ENCODE measurements at places on chromosomes 1 and 21. TPM values are rescaled to one million over a fixed set of nuclear protein-coding genes. Genes with fewer than 3 reads are reported as not detected.

The CAPN8 gene
- not detected for total RNA-seq

The KCNE2 gene
- total RNA-seq, result 0.37 TPM

The RORC gene
- total RNA-seq, result 0.52 TPM

The KMO gene
- total RNA-seq, result not detected

The SLAMF9 gene
- total RNA-seq, result not detected

The SPATA17 gene
- 0.48 TPM for total RNA-seq

The NHLH1 gene
- 0.39 TPM for total RNA-seq

The FMN2 gene
- total RNA-seq, result 2.0 TPM

The HSPA6 gene
- 0.17 TPM for total RNA-seq

The SRSF4 gene
- total RNA-seq, result 83.5 TPM

The S100B gene
- 0.69 TPM for total RNA-seq

The VAV3 gene
- 10.4 TPM for total RNA-seq

GRCh38 chr1:96145492-96145891 lies 576.1 kb upstream of the PTBP2 start:
- no peak overlapping the region for H3K27ac ChIP-seq
- H3K36me3 ChIP-seq, result no peaks in the 10 kb centered on the region
- H3K4me1 ChIP-seq, result no peaks in the 10 kb centered on the region
- no peak for DNase-seq

DNA sequence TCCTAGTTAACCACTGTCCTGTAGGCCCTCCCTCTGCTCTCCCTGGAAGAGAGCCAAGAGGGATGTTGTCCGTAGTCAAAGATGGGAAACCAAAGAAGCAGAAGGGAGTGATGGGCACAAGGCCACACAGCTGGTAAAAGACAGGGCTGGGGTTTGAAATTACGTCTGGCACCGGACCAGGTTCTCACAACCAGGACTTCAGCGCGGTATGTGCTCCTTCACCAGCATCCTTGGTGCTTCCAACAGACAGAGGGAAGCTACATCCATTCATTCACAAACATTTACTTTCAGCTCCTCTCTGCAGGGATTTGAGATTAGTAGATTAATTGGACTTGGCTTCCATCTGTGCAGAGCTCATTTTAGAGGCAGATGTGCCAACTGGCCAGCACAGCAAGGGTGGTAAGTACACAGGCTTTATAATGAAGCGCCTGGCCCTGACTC lies 191.2 kb downstream of the TRABD2B start:
- no peak overlapping the region for H3K4me3 ChIP-seq
- H3K27ac ChIP-seq, result no peak overlapping the region
- no peaks in the 10 kb centered on the region for H3K27me3 ChIP-seq
- no peaks in the 10 kb centered on the region for H3K4me1 ChIP-seq
- H3K36me3 ChIP-seq, result no peaks in the 10 kb centered on the region
- DNase-seq, result no peak

- peaks cover 30% of the 10 kb centered on the region for H3K4me1 ChIP-seq
- peak overlapping the region; percentile 40 for H3K4me3 ChIP-seq
- peak; percentile 62 for DNase-seq
- H3K27me3 ChIP-seq, result no peaks in the 10 kb centered on the region
- H3K36me3 ChIP-seq, result no peaks in the 10 kb centered on the region
Observed at GRCh38 chr1:15207031-15207828, 39.8 kb upstream of the FHAD1 start.

DNA sequence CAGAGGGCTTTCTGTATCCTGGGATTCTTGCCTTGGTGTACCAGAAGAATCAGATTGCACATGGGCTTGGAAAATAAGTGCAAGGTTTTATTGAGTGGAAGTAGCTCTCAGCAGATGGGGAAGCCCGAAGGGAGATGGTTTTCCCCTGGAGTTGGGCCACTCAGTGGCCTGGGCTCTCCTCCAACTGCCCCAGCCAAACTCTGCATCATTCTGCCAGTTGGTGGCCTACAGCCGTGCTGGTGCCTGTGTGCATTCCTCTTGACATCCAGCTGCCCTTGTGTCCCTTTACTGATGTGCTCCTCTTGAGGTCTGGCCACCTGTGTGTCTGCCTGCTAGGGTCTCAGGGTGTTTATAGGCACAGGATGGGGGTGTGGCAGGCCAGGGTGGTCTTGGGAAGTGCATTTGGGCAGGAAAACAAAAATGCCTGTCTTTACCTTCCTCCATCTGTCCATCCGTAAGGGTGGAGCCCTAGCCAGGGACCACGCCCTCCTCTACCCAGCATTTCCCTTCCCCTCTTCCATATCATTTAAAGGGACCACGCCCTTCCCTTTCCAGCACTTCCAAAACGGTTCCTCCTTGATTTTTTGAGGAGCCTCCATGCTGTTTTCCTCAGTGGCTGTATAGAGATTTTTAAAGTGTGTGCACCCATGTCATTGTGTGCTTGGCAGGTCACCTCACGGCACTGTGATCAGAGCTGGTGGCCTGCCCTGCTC lies 18.9 kb downstream of the SNAP47 start:
- H3K36me3 ChIP-seq, result peaks cover 4% of the 10 kb centered on the region
- no peaks in the 10 kb centered on the region for H3K4me1 ChIP-seq
- no peaks in the 10 kb centered on the region for H3K27me3 ChIP-seq
- no peak for DNase-seq

DNA sequence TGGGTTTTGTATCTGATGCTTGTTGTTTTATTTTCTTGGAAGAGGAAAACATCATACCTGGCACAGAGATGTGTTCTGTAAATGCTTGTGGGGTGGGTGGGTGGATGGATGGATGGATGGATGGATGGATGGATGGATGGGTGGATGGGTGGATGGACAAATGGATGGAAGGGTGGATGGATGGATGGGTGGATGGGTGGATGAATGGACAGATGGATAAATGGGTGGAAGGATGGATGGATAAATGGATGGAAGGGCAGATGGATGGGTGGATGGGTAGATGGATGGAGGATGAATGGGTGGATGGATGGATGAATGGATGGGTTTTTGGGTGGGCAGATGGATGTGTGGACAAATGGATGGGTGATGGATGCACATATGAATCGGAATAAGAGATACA lies 111.5 kb downstream of the PDE9A start:
- H3K4me3 ChIP-seq, result no peak overlapping the region
- peaks cover 45% of the 10 kb centered on the region for H3K36me3 ChIP-seq
- DNase-seq, result no peak
- H3K27ac ChIP-seq, result no peak overlapping the region
- H3K4me1 ChIP-seq, result no peaks in the 10 kb centered on the region

- no peaks in the 10 kb centered on the region for H3K27me3 ChIP-seq
- no peak overlapping the region for H3K27ac ChIP-seq
- DNase-seq, result no peak
Observed at GRCh38 chr1:172224871-172225270, 195.6 kb upstream of the C1orf105 start.

DNA sequence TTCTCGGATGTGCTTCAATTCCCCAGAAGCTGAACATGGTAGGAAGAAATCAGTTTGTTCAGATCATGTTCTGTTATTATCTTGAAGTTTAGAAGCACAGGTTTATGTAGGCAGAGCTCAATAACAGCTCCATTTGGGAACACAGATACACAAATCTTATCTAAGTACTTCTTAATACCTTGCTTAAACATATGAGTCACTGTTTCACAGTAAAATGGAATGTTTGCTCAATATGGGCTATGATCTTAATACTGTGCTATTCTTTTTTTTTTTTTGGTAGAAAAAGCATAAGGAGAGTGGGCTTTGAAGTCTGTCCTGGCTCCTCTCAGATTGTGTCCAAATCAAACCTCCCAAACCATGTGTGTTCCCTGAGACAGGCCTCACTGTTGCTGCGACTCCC lies 13.4 kb downstream of the PROK1 start:
- H3K27me3 ChIP-seq, result no peaks in the 10 kb centered on the region
- no peak overlapping the region for H3K27ac ChIP-seq
- no peak overlapping the region for H3K4me3 ChIP-seq
- no peaks in the 10 kb centered on the region for H3K4me1 ChIP-seq

DNA sequence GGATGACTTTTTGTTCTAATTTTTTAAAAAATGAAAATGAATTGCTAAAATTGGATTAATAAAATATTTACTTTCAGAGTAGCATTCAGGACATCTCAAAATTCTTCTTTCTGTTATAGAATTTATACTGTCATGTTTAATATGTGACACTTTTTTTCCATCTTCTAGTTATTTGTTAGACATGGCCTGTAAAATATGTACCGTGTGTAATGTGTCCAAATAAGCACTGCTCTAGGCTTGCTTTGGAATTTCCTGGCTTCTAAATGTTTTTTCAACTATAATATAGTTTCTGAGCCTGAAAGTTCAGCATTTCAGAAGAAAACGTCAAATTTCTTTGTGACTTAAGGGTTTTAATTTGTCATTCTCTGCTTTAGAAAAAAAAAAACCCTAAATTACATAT lies 243.6 kb downstream of the DNM3 start:
- no peaks in the 10 kb centered on the region for H3K27me3 ChIP-seq
- H3K4me3 ChIP-seq, result no peak overlapping the region
- no peaks in the 10 kb centered on the region for H3K36me3 ChIP-seq
- H3K27ac ChIP-seq, result no peak overlapping the region
- H3K4me1 ChIP-seq, result no peaks in the 10 kb centered on the region
- DNase-seq, result no peak

DNA sequence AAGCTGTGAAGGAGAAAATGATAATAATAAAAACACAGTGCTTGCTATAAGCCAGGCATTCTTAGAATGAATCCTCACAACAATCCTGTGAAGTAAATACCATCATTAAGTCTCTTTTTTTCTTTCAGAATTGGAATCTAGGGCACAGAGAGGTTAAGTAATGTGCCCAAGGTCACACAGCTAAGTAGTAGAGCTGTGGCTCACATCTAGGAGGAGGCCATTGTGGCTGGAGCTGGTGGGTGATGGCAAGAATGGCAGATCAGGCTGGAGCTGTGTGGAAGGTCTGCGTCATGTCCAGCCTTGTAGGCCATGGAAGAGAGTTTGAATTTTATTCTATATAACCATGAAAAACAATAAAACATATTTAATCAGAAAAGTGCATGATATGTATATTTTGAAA lies 38.2 kb upstream of the TSPAN2 start:
- H3K4me1 ChIP-seq, result no peaks in the 10 kb centered on the region
- DNase-seq, result no peak
- H3K4me3 ChIP-seq, result no peak overlapping the region

GRCh38 chr1:199182186-199182843 lies 543.5 kb downstream of the PTPRC start:
- no peak for DNase-seq
- no peaks in the 10 kb centered on the region for H3K27me3 ChIP-seq
- no peak overlapping the region for H3K4me3 ChIP-seq
- H3K36me3 ChIP-seq, result no peaks in the 10 kb centered on the region
- H3K4me1 ChIP-seq, result no peaks in the 10 kb centered on the region
- H3K27ac ChIP-seq, result no peak overlapping the region

GRCh38 chr1:21579791-21580190 lies 70.6 kb downstream of the ALPL start:
- H3K27me3 ChIP-seq, result no peaks in the 10 kb centered on the region
- H3K4me1 ChIP-seq, result peaks cover 2% of the 10 kb centered on the region
- H3K27ac ChIP-seq, result no peak overlapping the region
- H3K36me3 ChIP-seq, result no peaks in the 10 kb centered on the region

- H3K27ac ChIP-seq, result no peak overlapping the region
- H3K27me3 ChIP-seq, result no peaks in the 10 kb centered on the region
Observed at GRCh38 chr1:117215733-117216462, 5.2 kb upstream of the VTCN1 start.

DNA sequence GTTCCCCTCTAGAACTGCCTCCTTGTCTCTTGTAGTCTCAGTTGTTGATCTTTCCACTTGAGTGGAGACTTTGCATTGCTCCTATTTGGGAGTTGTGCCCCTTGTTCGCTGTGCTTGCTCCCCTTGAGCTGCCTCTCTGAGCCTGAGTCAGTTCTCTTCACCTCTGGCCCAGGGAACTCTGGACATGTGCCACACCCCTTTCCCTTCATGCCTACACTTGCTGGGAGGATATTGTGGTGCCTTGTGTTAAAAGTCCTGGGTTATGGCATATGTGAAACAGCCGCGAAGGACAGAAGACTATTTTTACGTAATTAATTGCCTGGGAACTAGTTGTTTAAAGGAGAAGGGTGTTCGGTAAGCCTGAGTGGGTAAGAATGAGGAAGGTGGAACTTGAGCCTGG lies 32.2 kb upstream of the RPTN start:
- H3K36me3 ChIP-seq, result no peaks in the 10 kb centered on the region
- no peak overlapping the region for H3K27ac ChIP-seq
- H3K27me3 ChIP-seq, result no peaks in the 10 kb centered on the region
- no peaks in the 10 kb centered on the region for H3K4me1 ChIP-seq
- H3K4me3 ChIP-seq, result no peak overlapping the region

DNA sequence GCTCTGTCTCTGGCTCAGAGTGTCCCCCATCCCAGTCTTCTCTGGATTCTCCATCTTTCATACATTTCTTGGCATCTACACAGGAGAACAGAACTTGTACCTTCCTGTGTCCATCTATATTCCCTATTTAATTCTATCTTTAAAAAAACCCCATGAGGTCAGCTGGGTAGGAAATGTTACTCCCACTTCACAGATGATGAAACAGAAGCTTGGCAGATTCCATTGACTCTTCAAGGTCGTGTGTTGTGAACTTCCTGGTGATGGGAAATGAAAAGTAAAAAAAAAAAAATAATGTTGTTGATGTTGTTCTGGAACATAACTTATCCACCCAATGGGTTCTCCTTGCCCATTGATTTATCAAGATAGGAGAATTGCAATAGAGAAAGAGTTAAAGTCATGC lies 8.9 kb downstream of the CHI3L2 start:
- peaks cover 4% of the 10 kb centered on the region for H3K4me1 ChIP-seq
- no peak overlapping the region for H3K27ac ChIP-seq

- no peak overlapping the region for H3K27ac ChIP-seq
- no peak for DNase-seq
- no peaks in the 10 kb centered on the region for H3K27me3 ChIP-seq
- H3K4me3 ChIP-seq, result no peak overlapping the region
- H3K4me1 ChIP-seq, result no peaks in the 10 kb centered on the region
Observed at GRCh38 chr1:68128157-68128556, 77.7 kb upstream of the DIRAS3 start.

GRCh38 chr1:245453541-245453940 lies 298.8 kb downstream of the KIF26B start:
- no peak overlapping the region for H3K4me3 ChIP-seq
- no peaks in the 10 kb centered on the region for H3K36me3 ChIP-seq
- DNase-seq, result no peak
- H3K27me3 ChIP-seq, result no peaks in the 10 kb centered on the region

DNA sequence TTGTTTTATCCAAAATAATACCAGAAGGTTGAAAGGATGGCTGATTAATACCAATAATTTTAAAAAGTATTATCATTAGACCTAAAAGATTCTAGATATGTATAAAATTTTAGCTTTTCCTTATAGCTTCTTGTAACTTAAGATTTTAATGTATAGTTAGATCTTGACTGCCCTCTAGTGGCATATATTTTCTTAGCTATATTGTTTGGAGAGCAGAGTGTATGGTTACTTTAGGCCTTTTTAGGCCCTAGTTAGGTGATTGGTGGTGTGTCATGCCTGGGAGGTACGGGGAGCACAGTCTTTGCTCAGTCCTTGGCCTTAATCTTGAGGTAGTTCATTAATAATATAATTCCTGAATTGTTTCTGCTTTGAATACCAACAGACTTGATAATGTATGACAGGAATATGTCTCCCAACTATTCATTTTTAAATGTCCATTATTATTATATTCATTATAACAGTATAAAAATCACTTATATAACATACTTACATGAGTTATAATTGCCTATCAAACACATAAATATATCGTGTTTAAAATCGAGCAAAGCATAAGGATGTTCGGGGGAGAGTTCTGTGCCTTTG lies 328.4 kb downstream of the ZP4 start:
- H3K27ac ChIP-seq, result no peak overlapping the region
- no peaks in the 10 kb centered on the region for H3K4me1 ChIP-seq
- no peaks in the 10 kb centered on the region for H3K36me3 ChIP-seq
- no peak overlapping the region for H3K4me3 ChIP-seq

GRCh38 chr1:214966346-214966745 lies 116.2 kb upstream of the KCNK2 start:
- no peak for DNase-seq
- H3K36me3 ChIP-seq, result no peaks in the 10 kb centered on the region
- H3K4me3 ChIP-seq, result no peak overlapping the region
- H3K4me1 ChIP-seq, result no peaks in the 10 kb centered on the region
- H3K27ac ChIP-seq, result no peak overlapping the region

Measured in H1 (cell line).